Suppressor macrophage treated with lipopolysaccharide for 4 hours (primary cell): ENCODE measurements at places on chromosomes 4 and X.

DNA sequence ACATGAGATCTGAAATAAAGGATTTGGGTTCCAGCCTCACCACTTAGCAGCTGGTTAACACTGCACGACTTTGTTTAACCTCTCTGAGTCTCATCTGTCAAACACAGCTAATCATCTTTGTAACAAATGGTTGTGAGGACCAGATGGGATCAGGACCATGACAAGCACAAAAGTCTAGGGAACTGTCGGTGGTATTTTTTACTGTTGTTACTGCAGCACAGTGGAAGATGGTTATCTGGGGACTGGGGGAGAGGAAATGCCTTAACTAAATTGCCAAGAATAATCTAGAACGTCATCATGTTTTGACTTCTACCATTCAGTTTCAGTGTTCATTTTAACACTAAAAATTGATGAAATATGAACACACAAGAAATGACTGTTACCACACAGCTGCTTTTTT, 99.5 kb downstream of the ADGRA3 start:
- no peak for DNase-seq

- no peak for DNase-seq
These were observed 35.1 kb downstream of the FBXO8 start for GRCh38 chr4:174248407-174248806.

GRCh38 chr4:18319431-18319830, 297.9 kb upstream of the LCORL start:
- no peak for DNase-seq

DNA sequence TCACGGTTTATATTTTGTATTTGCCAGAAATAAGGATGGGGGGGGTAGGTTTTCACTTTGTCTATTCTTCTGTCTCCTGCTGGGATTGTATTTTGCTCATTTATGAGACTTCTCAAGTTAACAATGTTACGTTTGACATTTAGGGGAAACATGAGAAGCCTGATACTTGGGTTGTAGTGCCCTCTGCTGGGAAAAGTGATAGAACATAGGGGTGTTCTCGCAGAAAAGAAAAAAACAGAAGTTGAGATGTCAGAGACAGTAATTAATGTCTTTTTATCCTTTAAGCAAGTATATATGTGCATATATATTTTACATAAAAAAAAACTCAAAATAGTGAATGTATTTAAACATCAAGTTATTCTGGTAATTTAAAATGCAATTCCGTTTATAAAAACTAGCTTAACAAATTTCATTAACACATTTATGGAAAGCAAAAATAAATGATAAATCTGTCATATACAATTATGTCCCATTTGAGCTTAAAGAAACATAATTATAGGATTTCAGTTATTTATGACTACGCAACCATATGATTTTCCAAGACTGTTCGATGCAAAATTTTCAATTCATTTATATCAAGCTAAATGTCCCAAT, 46.0 kb upstream of the TMPRSS11F start:
- peak; percentile 73 for DNase-seq

- no peak for DNase-seq
These were observed 58.1 kb downstream of the SLC10A6 start for GRCh38 chr4:86791126-86791525.

DNA sequence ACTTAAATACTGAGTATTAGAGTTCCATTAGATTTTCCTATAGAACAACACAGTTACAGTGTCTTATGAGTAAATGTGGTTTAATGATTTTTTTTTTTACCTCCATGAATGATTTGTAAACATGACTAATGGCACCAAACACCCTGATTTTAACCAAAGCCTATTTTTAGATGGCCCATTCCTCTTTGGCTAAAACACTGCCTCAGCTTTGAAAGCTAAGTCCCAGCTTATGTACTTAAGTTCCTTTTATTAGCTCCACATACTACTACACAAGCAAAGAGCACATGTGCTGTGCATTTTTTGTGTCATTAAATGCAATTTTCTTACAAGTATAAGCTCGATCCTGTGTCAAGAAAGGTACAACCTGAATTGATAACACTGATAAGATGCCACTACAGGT, 575.6 kb upstream of the PITX2 start:
- no peak for DNase-seq

GRCh38 chr4:129453524-129454200, 357.7 kb downstream of the C4orf33 start:
- DNase-seq = no peak

DNA sequence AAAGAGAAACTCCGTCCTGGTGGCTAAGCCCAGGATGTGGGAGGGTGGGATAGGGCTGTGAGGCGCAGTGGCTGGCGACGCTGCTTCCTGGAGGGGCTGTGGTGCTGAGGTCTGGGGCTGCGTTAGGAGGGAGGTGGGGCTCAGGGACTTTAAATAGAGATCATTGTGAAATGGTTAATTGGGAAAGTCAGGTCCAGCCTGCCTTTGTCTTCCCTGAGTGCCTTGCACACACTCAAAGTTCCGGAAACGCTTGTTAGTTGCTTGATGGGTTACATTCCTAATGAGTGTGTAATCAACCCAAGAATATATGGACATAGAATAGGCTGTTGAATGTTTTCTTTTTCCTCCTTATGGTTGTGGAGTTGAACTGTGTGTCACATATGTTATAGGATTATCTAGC, 55.7 kb upstream of the CLDN34 start:
- DNase-seq = no peak

GRCh38 chr4:8607603-8608481, 15.3 kb downstream of the CPZ start:
- peak; percentile 38 for DNase-seq

- peak; percentile 61 for DNase-seq
These were observed 61.3 kb upstream of the GPRIN3 start for GRCh38 chr4:89368861-89369260.

- DNase-seq = peak; percentile 94
These were observed 908 bp upstream of the TLR6 start for GRCh38 chr4:38857354-38858096.

DNA sequence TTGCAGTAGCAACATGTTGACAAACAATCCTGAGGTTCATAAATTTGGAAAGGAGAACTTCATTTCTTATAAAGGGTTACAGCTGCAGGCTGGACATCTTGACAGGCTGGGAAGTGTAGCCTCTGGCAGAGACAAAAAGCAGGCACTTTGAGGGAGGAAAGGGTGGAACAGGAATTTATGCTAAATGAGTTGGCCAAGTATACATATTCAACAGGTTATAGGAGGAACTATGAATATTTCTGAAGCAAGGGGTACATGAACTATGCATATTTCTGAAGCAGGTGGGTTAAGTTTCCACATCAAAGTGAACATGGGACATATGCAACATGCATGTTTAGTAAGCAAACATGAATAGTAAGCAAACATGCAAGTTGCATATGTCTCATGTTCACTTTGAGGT, 1.6 kb upstream of the ANTXR2 start:
- DNase-seq = no peak

DNA sequence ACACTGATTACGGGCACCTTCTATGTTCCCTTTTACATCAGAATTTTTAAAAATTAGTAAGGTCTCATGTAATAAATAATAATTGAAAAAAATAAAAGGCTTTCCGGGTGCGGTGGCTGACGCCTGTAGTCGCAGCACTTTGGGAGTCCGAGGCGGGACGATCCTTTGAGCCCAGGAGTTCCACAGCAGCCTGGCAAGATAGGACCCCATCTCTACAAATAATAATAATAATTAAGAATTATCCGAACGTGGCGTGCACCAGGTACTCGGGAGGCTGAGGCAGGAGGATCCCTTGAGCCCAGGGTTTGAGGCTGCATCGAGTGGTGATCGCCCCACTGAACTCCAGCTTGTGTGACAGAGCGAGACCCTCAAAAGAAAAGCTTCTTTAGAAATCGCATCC, 771 bp upstream of the LAMTOR3 start:
- no peak for DNase-seq

- DNase-seq = peak; percentile 63
These were observed 248.1 kb downstream of the C4orf33 start for GRCh38 chr4:129344058-129344457.

GRCh38 chr4:73341454-73341853, 62.6 kb upstream of the ALB start:
- DNase-seq = peak; percentile 15

DNA sequence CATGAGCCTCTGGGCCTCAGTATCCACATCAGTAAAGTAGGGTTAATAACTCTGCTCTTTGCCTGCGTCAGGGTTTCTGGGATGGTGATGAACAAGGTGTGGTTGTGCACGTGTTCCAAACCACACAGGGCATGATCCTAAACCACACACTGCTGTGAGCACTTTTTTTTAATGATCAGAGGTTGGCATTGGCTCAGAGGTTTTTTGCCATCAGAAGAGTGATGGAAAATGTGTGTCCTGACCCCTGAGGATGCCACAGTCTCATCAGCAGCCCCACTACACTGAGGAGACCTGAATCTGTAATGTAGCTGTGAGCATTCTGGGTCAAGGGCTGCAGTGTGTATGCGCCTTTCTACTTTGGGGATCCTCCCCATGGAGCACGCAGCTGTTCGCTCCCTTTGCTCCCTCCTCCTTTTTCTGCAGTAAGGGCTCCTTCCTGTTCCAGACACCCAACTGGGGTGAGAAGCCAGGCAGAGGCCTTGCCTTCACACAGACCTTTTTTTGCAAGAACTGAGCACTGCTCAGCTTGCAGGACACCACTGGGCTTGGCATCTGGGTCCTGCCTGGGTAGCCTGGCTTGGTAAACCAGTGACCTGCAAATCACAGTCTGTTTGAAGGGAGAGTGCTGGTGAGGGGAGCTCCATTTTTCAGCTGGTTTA, 87.5 kb downstream of the MAMLD1 start:
- no peak for DNase-seq

DNA sequence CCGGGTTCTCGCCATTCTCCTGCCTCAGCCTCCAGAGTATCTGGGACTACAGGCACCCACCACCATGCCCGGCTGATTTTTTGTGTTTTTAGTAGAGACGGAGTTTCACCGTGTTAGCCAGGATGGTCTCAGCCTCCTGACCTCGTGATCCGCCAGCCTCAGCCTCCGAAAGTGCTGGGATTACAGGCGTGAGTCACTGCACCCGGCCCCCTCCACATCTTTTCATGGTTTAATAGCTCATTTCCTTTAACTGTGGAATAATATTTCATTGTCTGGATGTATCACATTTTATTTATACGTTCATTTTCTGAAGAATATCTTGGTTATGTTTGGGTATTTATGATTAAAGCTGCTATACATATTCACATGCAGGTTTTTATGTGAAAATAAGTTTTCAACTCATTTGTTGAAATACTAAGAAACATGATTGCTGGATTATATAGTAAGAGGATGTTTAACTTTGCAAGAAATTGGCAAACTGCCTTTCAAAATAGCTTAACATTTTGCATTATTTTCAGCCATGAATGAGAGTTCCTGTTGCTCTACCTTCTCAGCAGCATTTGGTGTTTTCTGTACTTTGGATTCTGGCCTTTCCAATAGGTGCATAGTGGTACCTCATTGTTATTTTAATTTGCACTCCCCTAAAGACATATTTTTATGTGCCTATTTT, 591.9 kb downstream of the TECRL start:
- no peak for DNase-seq

DNA sequence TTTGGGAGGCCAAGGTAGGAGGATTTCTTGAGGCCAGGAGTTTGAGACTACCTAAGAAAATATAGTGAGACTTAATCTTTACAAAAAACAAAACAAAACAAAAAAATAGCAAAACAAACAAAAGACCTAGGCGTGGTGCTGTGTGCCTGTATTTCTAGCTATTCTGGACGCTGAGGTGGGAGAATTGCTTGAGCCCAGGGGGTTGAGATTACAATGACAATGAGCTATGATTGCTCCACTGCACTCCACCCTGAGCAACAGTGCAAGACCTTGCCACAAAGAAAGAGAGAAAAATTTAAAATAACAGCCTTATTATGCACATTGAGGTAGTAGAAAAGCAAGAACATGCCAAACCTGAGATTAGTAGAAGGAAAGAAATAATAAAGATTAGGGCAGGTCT, 657.7 kb downstream of the PDHA2 start:
- DNase-seq = no peak

DNA sequence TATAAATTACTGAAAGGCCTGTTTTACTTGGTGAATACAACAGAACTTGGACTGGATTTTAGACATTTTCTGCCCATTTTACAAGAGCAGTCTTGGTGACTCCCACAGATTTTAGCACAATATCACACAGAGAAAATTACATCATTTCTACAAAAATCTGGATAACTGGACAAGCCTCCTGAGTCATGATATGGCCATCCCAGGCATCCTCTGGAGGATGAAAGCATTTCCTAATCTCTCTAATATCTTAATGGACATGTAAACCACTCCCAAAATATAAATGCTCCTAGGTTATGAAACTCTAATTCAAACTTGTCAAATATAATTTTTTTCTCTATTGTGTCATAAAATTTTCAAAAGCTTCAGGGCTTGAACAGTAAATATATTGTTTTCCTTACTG, 1170.8 kb upstream of the PCDH7 start:
- no peak for DNase-seq

GRCh38 chrX:119790977-119791436, 423 bp downstream of the RPL39 start:
- peak; percentile 38 for DNase-seq

DNA sequence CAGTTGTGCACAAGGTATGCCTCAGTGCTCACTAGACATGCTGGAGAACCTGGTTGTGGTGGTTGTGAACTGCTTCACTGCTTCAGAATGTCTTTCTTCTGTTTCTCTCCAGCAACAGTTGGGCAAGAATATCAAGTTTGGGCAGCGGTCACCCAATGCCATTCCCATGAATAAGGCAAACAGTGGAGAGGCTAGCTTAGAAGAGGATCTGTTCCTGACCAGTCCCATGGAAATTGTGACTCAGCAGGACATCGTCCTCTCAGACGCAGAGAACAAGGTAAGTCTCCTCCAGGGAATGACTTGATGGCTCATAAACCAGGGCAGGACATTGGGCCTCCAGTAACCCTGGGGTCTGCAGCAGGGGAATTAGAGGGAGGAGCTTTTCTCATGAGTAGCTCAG, 79.9 kb downstream of the AASDH start:
- DNase-seq = no peak

- no peak for DNase-seq
These were observed 33.6 kb upstream of the ZFP42 start for GRCh38 chr4:187961961-187962360.

DNA sequence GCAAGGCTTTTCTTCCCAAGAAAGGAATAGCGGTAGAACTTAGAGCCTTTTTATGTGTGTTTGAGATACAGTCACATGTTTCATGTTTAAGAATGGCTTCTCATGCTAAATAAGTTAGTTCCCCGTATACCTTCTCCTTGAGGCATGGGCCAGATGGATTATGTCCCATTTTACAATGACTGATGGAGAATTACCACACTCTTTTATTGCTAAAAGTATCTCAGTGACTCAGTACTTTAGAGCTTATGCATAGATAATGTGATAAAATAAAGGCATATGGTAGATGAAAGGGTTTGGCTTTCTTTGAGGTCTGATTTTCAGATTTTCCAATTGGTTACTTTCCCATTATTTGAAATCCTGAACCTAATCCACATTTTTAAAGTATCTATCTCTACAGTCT, 121.8 kb upstream of the BMPR1B start:
- peak; percentile 8 for DNase-seq

DNA sequence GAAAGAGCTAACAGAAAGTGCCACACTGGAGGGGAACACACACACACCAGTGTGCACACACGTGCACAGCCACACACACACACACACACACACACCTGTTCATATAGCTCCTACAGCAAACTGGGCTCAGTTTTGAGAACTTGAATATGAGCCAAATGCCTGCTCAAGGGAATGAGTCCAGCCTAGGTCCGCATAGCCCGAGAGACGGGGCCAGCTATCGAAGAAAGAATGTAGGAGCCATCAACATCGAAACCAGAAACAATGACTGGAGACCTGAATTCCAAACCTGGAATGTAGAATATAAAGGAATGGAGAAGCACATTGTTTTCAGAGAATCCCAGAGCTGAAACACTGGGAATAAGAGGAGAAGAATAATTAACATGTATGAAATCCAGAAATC, 37.6 kb upstream of the ERVMER34-1 start:
- no peak for DNase-seq

GRCh38 chrX:67583171-67583570, 39.4 kb downstream of the AR start:
- no peak for DNase-seq
